ENCODE measurements at places on chromosomes 2 and 18. TPM values are rescaled to one million over a fixed set of nuclear protein-coding genes. Genes with fewer than 3 reads are reported as not detected.
A peak's percentile ranks its signal among the peaks of the same experiment; 100 is the strongest.

DNA sequence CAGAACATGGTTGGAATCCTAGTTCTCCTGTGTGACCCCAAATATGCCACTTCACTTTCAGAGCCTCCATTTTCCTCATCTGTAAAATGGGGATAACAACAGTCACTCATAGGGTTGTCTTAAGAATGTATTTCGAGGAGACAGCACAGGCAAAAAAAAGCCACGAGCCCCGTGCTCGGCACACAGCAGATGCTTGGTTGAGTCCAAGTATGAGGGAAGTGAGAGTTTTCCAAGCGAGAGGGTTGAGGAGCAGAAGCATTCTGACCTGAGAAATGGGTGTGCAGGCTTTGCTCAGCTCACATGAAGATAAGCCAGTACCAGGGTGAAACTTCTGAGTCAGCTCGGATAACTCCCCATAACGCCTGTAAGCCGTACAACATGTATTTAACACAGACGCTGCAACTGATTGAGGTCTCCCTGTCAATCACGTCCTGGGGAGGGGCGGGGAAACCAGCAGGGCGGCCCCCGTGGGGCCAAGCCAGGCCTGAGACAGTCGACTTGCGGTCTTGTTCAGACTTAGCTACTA is 23.0 kb upstream of the ODC1 start:
- no peak for DNase-seq

- DNase-seq: no peak
These were observed 69.0 kb downstream of the BABAM2 start for GRCh38 chr2:27959496-27959895.

GRCh38 chr18:76412010-76412817 is 82.8 kb downstream of the ZNF516 start:
- DNase-seq: peak; percentile 27

DNA sequence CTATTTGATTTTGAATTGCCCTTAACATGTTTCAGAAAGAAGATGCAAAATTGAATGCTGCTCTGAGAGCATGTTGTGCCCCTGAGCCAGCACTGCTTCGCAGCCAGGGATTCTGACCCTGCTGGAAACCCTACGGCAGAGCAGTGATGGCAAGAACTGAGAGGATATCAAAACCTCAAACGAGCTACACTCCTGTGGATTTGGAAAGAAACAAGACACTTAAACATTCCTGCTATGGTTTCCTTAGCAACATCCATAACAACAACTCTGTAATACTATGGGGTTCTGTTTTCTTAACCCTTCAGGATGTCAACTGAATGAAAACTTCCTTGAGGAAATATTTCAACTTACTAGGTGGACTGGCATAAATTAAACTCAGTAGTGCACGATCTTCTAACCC is 649.1 kb downstream of the NYAP2 start:
- no peak for DNase-seq

DNA sequence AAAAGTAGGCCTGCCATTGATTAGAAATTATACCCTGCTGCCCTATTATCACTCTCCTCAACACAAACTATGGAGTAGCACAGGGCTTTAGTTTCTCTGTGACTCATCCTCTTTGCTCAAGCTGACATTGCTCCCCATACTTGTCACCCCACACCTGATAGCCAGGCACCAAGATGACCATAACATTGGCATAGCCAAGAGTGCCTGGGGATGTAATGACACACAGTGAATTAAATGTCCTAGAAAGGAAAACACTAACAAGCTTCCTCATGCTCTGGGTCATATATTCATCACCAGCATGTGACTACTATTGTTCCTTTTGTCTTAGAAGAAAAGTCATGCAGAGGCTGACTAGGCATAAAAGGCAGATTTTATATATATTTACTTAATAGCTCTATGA is 137.8 kb upstream of the RND3 start:
- no peak for DNase-seq

The FAM110C gene
- 3.6 TPM for total RNA-seq

The ARL6IP6 gene
- 27.3 TPM for total RNA-seq

The HMSD gene
- 3.9 TPM for total RNA-seq

The DAPL1 gene
- not detected for total RNA-seq
